ENCODE measurements at places on chromosomes 6 and 20.

GRCh38 chr6:137332637-137333280, 113.6 kb upstream of the IFNGR1 start:
- no peak for DNase-seq

- no peak for DNase-seq
Observed at GRCh38 chr6:34680802-34681515, 15.6 kb downstream of the ILRUN start.

DNA sequence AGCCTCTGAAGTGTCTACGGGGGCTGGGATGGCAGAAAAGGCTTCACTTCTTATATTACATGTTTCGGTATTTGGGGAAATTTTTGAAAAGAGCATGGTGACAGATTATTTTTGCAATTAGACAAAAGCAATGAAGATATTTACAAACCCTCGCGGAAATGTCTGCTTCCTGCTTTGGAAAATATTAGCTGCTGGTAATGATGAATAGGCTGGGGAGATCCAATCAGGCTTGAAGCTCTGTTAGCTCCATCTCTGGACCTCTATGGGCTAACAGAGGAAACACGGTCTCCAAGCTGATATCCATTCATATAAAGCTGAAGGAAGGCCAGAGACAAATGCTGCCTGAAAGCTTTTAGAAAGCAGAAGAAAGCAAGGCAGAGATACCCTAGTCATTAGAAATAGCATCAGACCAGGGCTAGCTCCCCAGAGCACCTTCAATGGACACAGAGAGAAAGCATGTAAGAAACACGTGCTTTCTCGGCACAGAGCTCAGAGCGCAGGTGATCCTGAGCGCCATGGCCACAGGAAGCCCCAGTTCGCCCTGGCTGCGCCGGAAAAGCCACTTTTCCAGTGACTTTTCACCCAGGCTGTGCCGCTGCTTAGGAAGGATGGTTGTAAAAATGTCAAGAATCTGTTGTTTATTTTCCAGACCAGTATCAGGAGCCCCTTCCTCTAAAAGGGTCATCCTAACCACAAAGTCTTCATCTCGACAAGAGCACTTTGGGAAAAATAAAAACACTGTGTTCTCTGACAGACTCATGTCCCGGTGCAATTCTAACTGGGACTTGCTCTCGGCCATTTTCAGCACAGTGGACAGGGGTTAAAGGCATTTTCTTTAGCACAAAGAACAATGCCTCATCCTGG, 68.5 kb upstream of the NFATC2 start:
- DNase-seq, result no peak

DNA sequence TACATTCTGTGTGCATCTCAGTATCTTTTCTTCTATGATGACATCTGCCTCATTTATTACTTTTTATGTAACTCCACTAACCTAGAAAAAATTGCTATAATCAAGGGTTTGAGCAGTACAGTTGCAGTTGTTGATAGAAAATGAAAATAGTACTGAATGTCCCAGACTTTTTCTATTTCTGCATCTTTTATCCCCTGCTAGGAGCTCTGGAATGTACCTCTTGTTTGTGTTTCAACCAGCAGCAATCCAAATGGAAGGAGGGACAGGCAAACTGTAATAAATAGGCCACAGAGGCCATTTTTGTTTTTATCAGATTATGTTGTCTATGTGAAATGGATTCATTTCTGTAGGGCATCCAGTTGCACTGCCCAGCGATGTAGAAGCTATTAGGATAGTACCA, 536.9 kb downstream of the KIF16B start:
- DNase-seq, result no peak

DNA sequence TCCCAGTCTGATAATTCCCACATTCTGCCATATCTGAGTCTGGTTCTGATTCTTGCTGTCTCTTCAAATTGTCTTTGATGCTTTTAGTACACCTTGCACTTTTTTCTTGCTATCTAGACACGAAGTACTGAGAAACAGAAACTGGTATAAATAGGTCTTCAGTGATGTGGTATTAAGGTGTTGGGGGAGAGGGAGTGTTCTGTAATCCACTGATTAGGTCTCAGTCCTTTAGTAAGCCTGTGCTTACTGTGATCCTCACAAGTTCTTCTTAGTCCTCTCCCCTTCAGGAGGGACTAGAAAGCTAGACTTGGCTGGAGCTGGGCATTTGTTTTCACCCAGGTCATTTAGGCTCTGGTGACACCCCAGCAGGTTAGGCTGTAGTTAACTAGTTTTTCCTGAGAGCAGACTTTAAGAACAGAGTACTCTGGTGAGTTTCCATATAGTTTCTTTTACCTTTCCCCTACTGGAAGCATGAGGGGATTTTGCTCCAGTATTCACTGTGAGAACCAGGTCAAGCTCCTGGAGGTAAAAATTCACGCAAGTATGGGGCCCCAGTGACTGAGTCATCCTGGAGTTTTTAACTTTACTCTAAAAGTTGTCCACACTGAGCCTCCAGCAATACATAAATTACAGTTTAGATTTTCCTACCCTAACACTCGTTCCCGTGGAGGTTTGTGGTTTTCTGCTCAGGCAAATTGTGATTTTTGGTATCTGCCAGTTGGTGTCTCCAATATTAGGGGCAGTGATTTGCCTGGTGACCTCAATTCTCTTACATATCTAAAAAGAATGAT, 154.6 kb downstream of the CDKAL1 start:
- DNase-seq, result no peak

DNA sequence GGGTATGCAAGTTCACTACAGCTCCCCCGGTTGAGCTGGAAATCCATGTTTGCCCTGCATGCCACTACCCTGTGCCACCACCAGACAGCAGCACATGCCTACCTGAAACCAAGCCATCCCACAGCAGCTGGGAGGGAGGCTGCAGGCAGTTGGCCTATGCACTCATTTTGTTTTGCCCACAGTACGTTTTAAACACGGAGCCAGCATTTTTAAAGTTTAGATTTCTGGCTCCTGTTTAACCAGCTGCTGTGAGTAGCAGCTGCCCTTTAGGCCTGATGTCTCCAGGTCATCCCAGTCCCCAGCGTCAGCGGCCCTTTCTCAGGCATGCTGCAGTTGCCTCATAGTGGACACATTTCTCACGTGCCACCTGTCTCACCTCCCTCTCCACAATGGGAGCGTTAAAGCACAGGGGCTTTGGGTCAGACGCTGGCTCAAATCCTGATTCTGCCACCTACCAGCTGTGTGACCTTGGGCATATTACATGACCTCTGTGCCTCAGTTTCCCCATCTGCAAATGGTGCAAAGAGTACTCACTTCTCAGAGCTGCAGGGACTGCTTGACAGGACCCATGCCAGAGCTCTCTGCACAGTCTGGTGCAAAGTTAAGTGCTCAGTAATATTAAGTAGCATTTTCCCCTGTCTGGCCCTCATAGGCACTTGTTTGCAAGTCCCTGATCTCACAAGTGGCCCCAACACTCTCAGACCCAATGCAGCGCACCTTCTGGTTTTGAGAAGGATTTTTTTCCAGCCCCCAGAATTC, 8.2 kb upstream of the UBE2V1 start:
- peak; percentile 57 for DNase-seq

DNA sequence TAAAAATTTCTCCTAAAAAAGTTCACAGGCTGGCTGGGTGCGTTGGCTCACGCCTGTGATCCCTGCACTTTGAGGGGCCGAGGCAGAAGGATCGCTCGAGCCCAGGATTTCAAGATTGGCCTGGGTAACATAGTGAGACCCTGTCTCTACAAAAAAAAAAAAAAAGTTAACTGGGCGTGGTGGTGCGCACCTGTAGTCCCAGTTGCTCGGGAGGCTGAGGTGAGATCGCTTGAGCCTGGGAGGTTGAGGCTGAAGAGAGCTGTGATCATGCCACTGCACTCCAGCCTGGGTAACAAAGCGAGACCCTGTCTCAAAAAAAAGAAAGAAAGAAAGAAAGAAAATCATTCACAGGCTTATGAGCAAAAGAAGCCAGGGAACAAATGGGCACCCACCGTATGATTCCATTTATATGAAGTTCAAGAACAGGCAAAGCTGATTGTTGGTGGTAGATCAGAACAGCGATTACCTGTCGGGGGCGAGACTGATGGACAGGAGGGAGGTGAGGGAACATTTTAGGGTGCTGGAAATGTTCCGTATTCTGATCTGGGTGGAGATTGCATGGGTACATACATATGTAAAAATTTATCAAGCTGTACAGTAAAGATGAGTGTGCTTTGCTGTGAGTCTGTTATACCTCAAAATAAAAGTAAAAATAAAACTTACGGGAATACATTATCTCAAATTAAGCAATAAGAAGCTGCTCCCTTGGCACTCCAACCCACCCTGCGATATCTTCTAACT, 77.1 kb downstream of the FGD2 start:
- no peak for DNase-seq

- peak; percentile 48 for DNase-seq
Observed at GRCh38 chr20:41029150-41029901, 704 bp downstream of the TOP1 start.

DNA sequence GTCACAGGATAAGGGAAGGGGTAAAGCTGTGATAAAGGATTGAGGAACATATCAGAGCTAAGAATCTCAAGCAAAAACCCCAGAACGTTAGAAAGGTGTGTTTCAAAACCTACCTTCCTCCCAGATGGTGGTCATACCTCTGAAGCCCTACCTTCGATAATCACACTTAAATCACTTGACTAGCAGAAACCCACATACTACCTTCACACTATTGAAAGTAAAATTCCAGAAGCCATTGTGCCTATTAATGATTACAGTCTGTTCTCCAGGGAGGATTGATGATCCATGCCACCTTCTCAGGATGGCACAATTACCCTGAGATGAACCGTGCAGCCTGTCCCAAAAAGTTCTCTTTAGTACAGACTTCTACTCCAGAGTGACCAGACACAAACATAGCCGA, 72.3 kb upstream of the SOX4 start:
- DNase-seq, result no peak

- no peak for DNase-seq
Observed at GRCh38 chr6:134880487-134881190, 69.3 kb downstream of the ALDH8A1 start.

- no peak for DNase-seq
Observed at GRCh38 chr20:45087814-45088213, 13.1 kb downstream of the KCNS1 start.

DNA sequence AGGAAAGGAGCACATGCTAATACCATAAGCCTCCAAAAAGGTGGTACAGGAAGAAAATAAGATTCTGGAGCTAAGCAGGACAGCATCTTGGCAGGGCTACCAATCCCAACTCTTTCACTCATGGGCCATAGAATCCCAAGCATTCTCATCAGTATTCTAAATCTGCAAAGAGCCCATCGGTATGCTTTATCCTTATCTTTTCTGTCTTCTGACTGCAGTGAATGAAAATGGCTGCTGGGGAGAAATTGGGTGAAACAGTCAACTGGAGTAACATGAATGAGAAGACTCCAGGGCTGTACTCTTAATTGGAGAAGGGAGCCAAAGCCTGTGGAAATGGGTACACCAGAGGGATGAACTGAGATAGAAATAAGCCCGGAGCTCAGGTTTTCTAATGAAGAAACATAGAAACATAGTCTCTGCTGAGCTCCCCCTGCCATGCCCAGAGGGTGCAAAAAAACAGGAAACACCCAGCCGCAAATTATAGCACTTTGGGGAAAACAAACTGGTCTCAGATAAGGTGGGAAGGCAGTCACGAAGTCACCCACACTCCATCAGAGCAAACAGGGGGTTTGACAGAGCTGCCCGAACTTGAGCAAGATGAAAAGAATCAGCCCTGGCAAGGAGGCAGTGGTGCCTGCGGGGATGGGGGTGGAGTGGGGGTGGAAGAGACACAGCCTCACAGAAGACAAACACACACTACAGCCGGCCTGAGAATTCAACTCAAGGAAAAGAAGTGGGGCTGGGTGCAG, 35.4 kb upstream of the E2F3 start:
- peak; percentile 23 for DNase-seq

DNA sequence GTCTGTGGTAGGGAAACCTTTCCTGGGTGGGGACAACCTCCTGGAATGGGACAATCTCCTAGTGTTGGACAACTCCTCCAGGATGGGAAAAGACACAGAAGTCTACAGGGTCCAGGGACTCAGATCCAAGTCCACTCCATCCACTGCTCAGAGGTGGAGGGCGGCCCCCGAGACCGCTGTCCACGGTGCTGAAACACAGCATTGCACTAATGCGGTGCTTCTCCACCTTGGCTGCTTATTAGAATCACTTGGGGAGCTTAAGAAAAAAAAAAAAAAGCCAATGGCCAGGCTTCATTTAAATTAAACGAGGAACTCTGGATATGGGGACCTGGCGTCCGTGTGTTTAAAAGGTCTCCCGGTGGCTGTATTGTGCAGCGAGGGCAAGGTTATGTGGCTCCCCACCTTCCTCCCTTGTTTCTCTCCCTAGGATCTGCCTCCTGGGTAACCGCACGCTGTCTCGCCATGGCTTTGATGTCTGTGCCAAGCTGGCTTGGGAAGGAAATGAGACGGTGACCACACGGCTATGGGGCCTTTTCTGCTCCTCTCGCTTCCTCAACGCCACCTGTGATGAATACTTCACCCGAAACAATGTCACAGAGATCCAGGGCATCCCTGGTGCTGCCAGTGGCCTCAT, 12.0 kb downstream of the SLC12A5 start:
- DNase-seq, result peak; percentile 55

DNA sequence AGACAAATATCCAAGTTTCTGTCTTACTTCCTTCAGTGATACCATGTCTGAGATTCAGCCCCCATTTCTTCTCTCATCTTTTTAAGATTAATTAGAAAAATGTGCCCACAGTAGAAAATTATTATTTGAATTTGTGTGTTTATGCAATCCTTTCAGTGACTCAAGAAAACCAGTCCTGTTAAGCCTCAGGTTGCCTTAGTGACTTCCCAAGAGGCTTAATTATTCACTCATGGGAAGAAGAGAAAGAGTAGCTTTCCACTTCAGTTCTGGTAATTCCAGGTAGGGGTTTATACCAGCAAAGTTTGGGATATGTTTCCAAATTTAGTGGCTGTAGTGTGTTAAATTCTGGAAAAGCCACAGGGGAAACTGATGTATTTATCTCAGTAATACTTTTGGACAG, 149.1 kb downstream of the RIMS1 start:
- no peak for DNase-seq

DNA sequence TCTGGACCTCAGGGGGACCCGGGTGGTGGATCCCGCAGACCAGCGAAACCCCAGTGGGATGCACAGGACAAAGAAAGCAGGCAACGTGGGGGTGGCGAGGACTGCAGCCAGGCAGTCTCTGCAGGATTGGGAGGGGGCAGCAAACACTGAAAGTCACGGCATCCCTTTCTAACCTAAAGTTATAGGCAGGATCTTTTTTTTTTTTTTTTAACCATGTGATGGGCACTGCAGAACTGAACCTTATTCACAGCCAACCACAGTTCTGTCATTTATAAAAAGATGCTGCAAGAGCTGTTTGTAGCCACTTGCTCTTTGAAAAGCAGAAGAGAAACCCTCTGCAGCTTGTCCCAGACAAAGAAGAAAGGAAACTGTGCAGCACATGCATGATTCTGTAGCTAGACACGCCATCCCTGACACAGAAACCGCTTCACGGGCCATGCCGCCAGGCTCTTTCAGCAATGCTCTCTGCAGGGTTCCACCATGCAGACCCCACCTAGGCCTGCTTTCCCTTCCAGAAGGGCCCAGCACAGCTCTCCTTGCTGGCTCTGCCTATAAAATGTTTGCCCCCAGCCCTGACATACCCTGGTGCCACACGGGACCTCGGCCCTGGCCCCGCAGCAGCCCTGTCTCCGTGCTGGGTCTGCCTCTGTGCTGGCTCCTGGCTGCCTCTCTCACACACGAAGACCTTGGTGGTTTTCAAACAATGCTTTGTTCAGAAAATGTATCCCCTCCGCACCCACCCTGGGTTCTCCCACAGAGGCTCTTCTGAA, 70.8 kb downstream of the PYGB start:
- no peak for DNase-seq

GRCh38 chr6:166747644-166748595, 120.9 kb upstream of the RPS6KA2 start:
- DNase-seq, result no peak

GRCh38 chr6:138378463-138378862, 758 bp downstream of the SMIM28 start:
- DNase-seq, result no peak

Measured in stimulated activated CD4-positive, alpha-beta T cell treated with anti-CD3 and anti-CD28 coated beads, Interleukin-4, amount 100 ng/mL, for 1 hour (primary cell).